ENCODE measurements at places on chromosomes 11 and 22. TPM values are rescaled to one million over a fixed set of nuclear protein-coding genes. Genes with fewer than 3 reads are reported as not detected.

Gene CD248
- not detected for total RNA-seq

Gene SLC37A2
- total RNA-seq = 0.16 TPM

Gene OR8D1
- total RNA-seq = not detected

Gene C11orf68
- total RNA-seq = 45.2 TPM

Gene ACAT1
- total RNA-seq = 67.5 TPM

Gene PTPN5
- total RNA-seq = not detected

Gene DCHS1
- total RNA-seq = 0.09 TPM

Gene TECTA
- total RNA-seq = 0.05 TPM

Gene SCGB1C1
- not detected for total RNA-seq

Gene CADM1
- total RNA-seq = 17.8 TPM

Gene RNF215
- total RNA-seq = 19.8 TPM

Gene RASGRP2
- total RNA-seq = 1.7 TPM

Gene RAB36
- total RNA-seq = 7.8 TPM

Gene APOL6
- total RNA-seq = 1.9 TPM

Gene PHOX2A
- total RNA-seq = not detected

Gene CARD16
- total RNA-seq = 0.25 TPM

Gene OR52A1
- not detected for total RNA-seq

Gene SCUBE2
- 0.37 TPM for total RNA-seq

Gene BIK
- 1.7 TPM for total RNA-seq

Gene ACTN3
- 0.06 TPM for total RNA-seq

Gene OR52H1
- total RNA-seq = not detected

Gene OR56B4
- total RNA-seq = not detected

Gene ELF5
- total RNA-seq = not detected

Gene GPR137
- 35.7 TPM for total RNA-seq

Gene CYTH4
- total RNA-seq = 1.5 TPM

Gene GSTT2B
- total RNA-seq = 0.22 TPM

Gene EFCAB6
- total RNA-seq = 0.41 TPM

Gene SYT8
- total RNA-seq = 0.32 TPM

Gene CCDC89
- not detected for total RNA-seq

Gene HBE1
- total RNA-seq = 0.16 TPM

Gene OAF
- 9.5 TPM for total RNA-seq

Gene ISX
- not detected for total RNA-seq

Gene MRGPRX4
- not detected for total RNA-seq

Gene EMID1
- total RNA-seq = 0.61 TPM

Gene RIN1
- total RNA-seq = 33.2 TPM

Gene DSCAML1
- total RNA-seq = 0.16 TPM

Gene SCGB2A2
- total RNA-seq = not detected

Gene CHRM4
- 0.55 TPM for total RNA-seq
